ENCODE measurements at places on chromosomes 12 and 14. TPM values are rescaled to one million over a fixed set of nuclear protein-coding genes. Genes with fewer than 3 reads are reported as not detected.
A peak's percentile ranks its signal among the peaks of the same experiment; 100 is the strongest.

- no peak for DNase-seq
Observed at GRCh38 chr12:50240792-50241114, 42.6 kb downstream of the LIMA1 start.

DNA sequence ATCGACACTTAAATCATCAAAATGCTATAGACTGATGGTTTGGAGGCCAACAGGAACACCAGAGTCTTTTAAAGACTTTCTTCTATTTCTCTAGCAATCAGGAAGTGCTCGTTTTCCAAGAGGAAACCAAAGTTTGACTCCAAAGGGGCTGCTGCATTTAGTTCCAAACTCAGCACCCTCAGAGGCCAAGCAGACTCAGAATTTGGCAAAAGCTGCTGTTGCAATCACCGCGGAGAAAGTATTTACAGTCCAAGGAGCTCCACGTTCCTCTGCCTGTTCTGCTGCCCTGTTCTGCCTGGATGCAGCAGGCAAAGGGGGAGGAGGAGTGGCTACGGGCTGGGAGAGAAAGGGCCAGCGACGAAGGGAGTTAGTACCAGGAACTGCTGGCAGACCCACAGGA, 325.1 kb downstream of the BCL11B start:
- DNase-seq, result no peak

GRCh38 chr12:4402996-4403395, 23.5 kb upstream of the FGF23 start:
- DNase-seq, result no peak

Gene GPR65
- total RNA-seq, result 13.7 TPM

Gene ART4
- total RNA-seq, result not detected

- DNase-seq, result peak; percentile 43
Observed at GRCh38 chr12:47763481-47764346, 5.0 kb upstream of the RAPGEF3 start.

GRCh38 chr12:129540249-129540648, 363.6 kb downstream of the TMEM132D start:
- no peak for DNase-seq

- no peak for DNase-seq
Observed at GRCh38 chr14:26339381-26339780, 258.5 kb downstream of the NOVA1 start.

GRCh38 chr12:81128930-81129554, 51.2 kb downstream of the ACSS3 start:
- DNase-seq, result no peak

DNA sequence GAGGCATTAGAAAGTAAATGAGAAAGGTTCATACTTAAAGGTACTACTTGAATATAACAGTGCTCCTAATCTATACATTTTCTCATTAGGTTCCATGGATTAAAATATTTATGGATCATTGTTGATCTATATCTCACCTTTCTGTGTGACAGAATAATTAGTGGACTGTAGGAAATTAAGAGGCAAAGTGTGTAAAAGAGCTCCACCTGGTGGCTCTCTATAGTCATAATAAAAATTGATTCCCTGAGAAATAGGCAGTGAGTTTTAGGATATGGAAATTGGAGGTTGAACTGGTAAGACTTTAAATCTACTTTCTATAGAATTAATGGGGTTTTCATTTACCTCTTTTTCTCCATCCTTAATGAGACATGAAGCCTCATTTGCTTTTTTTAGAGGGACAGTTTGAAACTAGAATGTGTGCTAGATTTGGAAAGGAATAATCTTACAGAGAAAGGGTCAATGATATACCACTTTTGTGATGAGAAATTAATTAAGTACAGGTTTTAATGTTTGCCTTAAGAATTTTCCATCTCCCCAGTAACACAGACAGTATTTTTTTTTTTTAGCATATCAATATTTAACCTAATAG, 11.8 kb upstream of the DERA start:
- DNase-seq, result peak; percentile 59

Gene POTEM
- 0.17 TPM for total RNA-seq

DNA sequence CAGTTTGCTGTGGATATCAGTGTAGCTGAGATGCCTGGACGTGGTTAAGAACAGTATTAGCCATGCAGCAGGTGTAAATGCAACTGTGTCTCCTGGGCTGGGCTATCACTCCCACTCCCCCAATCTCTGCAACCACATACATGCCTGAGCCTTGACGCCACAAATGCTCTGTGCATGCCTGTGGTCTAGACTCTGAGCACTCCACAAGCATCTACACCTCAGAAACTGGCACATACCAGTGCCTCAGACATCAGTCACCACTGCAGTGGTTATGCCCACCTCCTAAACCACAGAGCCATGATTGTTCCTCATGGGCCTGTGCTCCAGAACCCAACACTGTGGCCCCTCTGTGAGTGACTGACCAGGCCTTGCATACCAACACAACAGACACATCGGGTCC, 226.8 kb upstream of the ALG10 start:
- no peak for DNase-seq

GRCh38 chr12:133130808-133131128, 341 bp downstream of the ZNF10 start:
- no peak for DNase-seq

Gene SLCO1A2
- 0.17 TPM for total RNA-seq

Gene DNAJC22
- total RNA-seq, result not detected

GRCh38 chr12:132196038-132196872, 52.0 kb downstream of the NOC4L start:
- no peak for DNase-seq

DNA sequence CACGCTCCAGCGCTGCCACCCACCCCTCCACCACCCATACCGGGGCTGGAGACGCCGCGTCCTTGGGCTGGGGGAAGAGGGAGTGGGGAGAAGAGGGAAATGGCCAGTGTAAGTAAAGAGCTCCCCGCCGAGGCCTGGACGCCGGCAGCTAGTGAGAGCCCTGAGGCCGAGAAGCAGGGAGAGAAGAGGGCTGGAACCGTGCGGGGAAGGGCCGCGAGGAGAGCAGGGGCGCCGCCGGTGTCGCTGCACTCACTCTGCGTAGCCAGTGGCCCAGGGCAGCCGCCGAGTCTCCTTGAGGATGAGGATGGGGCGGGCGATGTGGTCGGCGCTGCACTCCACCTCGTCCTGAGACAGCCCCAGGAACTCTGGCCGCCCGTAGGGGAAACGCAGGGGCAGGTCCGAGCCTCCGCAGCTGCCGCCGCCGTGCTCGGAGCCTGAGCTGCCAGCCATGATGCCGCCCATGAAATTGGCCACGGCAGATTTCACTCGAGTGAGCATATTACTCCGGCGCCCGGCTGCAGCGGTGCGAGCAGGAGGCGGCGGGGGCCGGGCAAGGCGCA, 631 bp downstream of the PPM1H start:
- DNase-seq, result peak; percentile 19

DNA sequence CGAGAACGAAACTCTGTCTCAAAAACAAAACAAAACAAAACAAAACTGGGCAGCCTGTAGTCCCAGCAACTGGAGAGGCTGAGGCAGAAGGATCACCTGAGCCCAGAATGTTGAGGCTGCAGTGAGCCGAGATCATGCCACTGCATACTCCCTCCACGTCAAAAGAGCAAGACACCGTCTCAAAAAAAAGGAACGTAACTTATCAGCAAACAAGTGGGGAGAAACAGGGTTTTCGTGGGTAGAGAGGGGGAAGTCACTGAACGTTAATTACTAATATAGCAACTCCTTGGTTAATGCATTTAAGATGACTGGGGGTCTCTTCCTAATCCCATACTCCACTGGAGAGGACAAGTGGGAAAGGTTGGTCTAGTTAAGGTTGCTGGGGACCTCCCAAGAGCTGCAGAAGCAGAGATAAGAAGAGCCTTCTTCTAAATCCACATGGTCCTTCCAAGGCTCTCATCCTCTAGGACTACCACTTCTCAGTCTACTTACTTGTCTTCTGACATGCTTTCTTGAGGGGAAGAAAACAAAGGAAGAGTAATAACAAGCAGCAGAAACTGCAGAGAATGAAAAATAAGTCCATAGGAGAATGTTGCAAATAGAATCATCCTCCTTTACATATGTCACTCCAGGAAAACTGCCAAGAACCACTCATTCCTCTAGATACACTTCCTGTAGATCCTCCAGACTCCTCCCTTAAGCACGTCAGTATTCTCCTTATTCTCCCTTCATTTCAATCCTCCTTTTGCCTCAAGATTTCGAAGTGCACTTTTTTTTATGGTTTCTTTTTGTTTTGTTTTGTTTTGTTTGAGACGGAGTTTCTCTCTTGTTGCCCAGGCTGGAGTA, 5.8 kb downstream of the NUMB start:
- peak; percentile 44 for DNase-seq

DNA sequence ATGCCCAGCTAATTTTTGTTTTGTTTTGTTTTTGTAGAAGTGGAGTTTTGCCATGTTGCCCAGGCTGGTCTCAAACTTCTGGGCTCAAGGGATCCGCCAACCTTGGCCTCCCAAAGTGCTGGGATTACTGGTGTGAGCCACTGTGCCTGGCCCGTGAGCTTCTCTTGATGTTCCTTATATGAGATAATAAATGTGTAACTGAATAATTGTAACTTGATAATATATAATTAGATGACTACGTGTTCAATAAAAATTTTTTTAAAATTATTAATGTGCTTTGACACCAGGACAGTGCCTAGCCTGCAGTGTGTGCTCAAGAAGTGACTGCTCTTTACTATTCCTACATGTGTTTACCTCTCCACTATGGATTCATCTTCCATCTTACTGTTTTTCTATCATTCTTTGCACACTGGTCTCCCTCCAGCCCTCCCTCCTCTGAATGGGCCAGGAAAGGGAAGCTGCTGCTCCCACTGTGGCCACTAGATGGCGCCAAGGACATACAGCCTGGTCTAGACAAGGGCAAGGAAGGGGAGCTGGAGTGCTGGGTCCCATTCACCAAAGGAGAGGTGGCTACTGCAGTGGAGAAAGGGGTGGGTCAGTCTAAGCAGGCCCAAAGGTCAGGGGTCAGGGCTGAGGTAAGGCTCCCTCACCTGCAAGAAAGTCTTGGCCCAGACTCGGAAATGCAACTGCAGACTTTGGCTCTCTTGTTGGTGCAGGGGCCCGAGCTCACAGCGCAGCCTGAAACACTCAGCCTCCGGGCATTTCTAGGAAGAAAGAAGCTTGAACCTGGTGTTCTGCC, 14.7 kb upstream of the ZNF385A start:
- DNase-seq, result peak; percentile 88

GRCh38 chr12:55746174-55746912, 3.4 kb downstream of the GDF11 start:
- no peak for DNase-seq

Gene DTX1
- total RNA-seq, result 47.8 TPM

Gene CIROP
- not detected for total RNA-seq

DNA sequence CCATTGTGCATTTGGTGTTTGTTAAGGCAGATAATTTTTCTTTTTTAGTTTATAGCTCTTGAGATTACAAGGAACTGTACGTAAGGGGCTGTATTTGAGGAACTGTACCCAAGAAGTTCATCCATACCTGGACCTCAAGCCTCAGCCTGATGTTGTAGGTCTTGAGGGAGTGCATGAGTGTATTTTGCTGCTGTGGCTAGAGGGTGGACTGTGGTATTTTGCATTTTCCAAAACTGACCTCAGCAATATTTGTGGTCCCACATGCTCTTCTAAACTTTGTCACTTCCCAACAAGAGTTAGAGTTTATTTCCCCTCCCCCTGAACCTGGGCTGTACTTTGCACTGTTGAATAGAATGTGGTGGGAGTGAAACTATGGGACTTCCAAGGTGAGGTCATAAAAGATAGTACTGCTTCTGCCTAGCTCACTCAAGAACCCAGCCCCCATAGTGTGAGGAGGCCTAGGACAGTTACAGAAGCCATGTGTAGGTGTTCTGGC, 42.2 kb upstream of the FBXO33 start:
- no peak for DNase-seq

DNA sequence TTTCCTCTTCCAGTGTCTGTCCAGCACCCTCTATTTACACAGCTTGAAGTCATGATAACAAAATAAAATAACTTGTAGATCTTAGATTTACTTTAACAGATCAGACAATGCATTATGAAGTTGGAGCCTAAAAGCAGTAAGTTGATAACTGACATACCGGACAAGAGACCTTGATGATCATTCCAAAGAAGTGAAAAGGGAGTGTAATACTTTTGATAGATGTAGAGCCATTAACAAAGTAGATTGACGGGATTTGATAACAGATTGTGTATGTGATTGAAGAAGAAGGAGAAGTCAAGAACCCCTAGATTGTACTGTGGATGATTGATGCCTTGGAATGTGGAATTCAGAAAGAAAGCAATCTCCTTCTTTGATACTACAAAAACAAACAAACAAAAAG, 403.8 kb upstream of the MGAT4C start:
- no peak for DNase-seq

Gene C12orf54
- total RNA-seq, result not detected

DNA sequence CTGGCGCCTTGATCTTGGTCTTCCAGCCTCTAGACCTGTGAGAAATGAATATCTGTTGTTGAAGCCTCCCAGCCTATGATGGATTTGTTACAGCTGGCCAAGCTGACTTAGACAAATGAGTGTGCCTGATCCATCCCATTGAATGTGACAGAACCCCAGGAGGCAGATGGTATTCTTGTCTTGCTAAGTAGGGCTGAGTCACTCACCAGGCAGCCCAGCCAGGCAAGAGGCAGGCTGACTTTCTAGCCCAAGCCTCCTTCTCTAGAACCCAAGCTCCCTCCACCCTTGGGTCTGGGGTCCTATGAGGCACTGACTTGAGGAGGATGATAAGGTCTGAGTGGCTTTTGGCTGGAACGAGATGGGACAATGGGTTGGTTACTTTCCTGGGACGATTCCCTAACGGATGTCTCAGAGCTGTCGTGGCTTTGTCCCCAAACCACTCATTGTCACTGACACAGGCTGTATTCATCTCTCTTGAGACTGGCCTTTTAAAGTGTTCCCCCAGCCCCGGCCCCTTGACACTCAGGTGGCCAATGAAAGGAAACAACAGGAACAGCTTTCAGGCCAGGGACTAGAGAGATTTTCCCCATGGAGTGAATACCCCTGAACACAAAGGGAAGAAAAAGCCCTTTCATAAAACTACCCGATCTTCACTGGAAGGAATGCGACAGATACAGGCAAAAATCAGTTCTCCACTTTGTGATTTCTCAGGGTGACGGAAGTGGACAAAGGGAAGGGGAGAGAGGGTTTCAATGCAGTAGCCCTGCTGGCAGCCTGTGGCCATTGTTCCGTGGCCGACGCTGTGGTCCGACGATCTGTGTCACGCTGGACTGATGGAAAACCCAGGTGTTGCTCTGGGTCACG, 264.2 kb downstream of the AACS start:
- no peak for DNase-seq

DNA sequence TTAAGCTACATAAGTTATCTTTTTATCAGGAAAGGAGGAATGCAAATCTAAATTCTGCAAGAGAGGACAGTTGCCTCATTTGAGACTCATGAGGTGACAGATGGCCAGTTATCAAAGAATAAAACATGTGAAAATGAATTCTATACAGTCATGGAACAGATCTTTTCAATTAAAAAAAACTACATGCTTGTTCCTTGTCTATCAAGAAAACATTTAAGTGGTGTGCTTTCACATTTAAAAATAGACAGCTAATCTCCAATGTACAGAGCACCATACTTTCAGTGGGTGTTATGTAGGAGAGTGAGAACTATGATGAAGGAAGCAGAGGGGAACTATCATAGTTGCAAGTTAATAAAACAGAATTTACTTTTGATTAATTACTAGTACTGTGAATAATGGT, 76.7 kb upstream of the TTC7B start:
- DNase-seq, result no peak

GRCh38 chr12:2092354-2092753, 39.6 kb downstream of the CACNA1C start:
- no peak for DNase-seq

All from B cell (primary cell).